ENCODE measurements at places on chromosomes 7 and 10. TPM values are rescaled to one million over a fixed set of nuclear protein-coding genes. Genes with fewer than 3 reads are reported as not detected.

The IFIT1B gene
- not detected for total RNA-seq

DNA sequence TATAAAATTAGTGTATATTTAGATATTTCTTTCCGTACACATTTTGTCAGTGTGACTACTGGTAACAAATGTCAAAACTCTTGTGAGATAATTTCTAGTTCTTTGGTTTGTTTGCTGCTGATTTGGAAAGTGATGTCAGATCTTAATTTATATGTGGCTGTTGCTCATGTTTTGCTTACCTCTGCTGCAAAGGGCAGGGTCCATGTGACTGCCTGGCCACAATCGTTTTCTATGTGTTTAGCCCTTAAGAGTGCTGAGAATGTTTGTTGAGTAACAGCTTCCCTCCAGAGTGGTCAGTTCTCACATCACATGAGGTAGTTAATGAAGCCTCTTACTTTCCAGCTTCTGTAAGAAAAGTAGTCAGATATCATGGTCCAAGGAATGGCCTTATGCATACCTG lies 4.2 kb downstream of the NRBF2 start:
- peak; percentile 95 for DNase-seq

GRCh38 chr10:133315847-133316246 lies 7.1 kb downstream of the ZNF511 start:
- DNase-seq: peak; percentile 61

- no peak for DNase-seq
Observed at GRCh38 chr7:87202705-87203104, 16.8 kb downstream of the TMEM243 start.
